ENCODE measurements at places on chromosomes 13 and 19.

DNA sequence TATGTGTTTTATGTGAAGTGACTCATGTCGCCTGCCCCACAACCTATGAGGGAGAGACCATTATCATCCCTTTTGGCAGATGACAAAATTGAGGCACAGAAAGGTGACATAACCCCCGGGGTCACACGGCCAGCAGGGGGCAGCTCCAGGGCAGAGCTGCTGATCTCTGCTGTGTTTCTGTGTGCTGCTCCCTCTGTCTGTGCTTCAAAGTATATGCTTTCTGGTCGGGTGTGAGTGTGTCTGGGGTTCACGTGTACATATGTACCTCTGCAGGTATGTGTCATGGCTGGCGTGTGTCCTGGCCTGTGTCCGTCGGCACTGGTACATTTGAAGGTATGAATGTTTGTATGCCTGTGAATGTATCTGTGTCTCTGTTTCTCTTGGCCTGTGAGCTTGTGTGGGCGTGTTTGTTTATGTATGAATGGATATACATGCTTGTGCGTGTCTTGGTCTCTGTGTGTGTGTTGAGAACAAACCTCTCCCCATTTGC, 7.1 kb downstream of the LIPE start:
- DNase-seq: peak; percentile 84

- DNase-seq: no peak
Measured at GRCh38 chr13:84994582-84994981, 804.6 kb downstream of the SLITRK6 start.

DNA sequence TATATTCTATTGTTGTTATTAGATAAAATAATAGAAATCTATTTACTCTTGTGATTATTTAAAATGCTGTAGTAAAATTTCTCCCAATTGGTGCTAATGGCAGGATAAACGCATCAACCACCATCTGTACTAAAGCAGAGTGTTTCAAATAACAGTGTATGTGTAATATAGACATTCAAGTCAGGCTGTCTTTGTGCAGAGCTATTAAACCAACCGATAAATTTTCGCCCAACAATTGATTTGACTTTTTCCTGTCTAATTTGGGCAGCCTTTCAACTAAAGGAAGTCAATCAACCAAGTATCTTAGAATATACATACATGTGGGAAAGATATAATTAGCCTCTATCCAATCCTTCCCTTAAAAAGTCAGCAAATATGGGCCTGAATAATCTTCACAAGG, 5.8 kb downstream of the AMER2 start:
- DNase-seq: no peak

- no peak for DNase-seq
Measured at GRCh38 chr13:98279473-98280175, 102.6 kb upstream of the RNF113B start.

GRCh38 chr13:91704398-91704797, 306.0 kb downstream of the GPC5 start:
- no peak for DNase-seq

DNA sequence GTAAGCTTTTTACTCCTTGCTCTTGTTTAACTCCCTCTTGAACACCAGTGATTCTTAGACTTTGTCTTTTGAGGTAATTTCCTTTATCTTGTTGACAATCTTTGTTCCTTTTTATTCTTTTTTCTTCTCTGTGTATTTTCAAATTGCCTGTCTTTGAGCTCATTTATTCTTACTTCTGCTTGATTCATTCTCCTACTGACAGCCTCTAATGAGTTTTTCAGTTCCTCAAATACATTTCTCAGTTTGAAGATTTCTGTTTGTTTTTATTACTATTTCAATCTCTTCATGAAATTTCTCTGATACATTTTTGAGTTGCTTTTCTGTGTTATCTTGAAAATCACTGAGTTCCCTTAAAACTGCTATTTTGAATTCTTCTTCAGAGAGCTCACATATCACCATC, 154.1 kb downstream of the ATP8A2 start:
- no peak for DNase-seq

DNA sequence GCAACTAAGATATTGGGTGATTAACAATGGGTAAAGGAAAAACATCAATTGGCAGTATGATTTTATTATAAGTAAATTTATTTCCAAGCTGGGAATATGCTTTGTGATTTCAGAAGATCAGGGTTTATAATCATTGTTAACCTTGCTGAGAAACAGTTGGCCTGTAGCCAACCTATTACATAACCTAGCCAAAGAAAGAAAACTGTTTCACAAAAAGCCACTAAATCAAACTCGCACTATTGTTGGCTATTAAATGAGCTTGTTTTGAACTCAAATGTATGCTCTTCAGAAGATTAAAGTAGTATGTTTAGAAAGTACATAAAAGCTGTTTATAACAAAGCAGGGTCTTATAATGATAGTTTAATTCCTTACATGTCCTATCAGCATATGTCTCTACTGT, 151.7 kb downstream of the LHFPL6 start:
- DNase-seq: no peak

DNA sequence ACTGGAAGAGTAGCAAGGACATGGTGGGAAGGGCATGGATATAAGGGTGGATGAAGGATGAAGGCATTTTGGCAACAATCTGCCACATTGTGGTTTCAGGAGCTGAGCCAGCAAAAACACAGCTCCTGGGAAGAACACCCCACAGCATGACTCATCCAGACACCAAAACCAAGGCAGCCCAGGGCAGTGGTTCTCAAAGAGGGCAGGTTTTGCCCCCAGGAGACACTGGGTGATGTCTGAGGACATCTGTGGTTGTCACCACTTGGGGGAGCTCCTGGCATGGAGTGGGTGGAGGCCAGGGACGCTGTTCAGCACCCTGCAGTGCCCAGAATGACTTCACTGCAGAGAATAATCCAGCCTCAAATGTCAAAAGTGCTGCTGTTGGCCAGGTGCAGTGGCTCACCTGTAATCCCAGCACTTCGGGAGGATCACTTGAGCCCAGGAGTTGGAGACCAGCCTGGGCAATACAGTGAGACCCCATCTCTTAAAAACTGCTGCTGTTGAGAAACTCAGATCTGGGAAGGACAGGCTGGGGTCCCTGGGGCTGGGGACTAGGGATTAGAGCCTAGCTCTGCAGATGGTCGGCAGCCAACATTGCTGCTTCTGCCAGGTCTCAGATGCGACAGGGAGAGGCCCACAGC, 16.1 kb downstream of the ZFR2 start:
- peak; percentile 13 for DNase-seq

DNA sequence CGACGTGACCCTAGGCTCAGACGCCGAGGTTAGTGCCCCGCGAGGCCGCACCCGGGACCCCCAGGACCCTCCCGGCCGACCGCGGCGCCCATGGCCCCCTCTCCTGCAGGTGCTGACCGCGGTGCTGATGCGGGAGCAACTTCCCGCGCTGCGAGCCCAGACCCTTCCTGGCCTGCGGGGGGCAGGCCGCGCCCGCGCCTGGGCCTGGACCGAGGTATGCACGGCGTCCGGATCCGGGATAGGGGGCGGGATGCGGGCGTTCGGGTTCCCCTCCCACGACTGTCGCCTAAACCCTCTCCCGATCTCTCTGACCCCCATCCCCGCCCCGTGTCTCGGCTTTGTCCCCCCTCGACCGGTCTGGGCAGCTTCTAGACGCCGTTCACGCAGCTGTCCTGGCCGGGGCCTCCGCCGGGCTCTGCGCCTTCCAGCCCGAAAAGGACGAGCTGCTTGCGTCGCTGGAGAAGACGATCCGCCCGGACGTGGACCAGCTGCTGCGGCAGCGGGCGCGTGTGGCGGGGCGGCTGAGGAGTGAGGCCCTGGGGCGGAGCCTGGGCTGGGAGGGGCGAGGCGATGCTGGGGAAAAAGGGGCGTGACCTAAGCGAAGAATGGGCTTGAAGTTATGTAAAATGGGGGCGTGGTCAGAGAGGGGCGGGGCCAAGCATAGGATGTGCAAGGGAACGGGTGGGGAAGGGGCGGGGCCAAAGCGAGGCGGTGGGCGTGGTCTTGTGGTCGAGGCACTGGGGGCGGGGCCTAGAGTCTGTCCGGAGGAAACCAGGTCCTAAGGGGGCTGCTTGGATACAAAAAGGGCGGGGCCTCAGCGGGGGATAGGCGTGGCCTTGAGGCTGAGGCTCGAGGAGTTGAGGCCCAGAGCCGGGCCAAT, 16.0 kb upstream of the COLGALT1 start:
- DNase-seq: peak; percentile 98

- peak; percentile 34 for DNase-seq
Measured at GRCh38 chr19:18131841-18132596, 20.9 kb upstream of the PIK3R2 start.

DNA sequence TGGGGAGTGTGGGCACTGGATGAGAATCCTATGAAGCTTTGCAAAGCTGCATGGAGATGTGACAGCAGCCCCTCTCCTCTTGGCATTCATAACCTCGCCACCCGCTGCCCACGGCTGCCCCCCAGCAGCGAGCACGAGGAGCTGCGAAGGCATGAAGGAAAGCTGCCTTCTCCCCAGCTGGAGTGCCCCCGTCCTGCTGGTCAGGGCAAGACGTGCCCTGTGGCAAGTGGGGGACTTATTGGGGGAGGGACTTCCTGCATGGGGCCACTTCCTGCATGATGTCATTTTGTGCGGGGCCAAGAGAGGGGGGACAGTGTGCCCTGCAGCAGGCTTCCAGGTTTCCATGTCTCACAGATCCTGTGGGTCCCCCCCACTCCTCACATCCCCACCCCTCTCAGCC, 85.9 kb downstream of the TSHZ3 start:
- no peak for DNase-seq

- no peak for DNase-seq
Measured at GRCh38 chr19:4429771-4430171, 27.3 kb downstream of the CHAF1A start.

GRCh38 chr13:49540552-49540951, 44.8 kb downstream of the PHF11 start:
- no peak for DNase-seq

DNA sequence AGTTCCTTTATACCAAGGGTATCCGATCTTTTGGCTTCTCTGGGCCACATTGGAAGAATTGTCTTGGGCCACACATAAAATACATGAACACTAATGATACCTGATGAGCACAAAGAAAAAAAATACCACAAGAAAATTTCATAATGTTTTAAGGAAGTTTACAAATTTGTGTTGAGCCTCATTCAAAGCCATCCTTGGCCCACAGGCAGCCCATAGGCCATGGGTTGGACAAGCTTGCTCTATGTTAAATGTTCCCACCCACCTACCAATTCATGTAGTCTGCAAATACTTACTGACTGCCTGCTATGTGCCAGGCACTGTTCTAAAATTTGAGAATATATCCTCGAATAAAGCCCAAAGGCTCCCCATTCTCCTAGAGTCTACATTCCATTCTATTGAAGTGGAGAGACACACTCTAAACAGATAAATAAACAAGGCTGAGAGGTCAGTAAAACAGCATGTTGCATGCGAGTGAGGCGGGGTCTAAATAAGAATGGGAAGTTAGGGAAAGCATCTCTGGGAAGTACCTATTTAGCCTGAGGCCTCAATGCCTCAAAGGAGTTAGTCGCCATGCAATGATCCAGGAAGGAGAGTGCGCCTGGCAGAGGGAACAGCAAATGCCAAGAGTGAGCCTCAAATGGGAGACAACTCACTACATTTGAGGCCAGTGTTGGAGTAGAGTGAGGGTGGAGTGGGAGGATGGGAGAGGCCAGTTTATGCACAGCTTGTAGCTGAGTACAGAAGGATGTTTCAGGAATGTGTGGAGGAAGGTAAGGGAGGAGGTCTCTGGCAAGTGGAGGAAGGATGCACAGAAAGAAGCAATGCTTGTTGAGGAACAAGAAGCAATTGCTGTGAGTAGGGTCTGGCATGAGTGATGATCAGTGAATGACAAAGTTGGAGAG, 52.5 kb upstream of the CLDN10 start:
- no peak for DNase-seq

GRCh38 chr13:96397807-96398206, 307.9 kb downstream of the HS6ST3 start:
- DNase-seq: no peak

- DNase-seq: no peak
Measured at GRCh38 chr19:3774621-3775373, 2.8 kb upstream of the RAX2 start.

DNA sequence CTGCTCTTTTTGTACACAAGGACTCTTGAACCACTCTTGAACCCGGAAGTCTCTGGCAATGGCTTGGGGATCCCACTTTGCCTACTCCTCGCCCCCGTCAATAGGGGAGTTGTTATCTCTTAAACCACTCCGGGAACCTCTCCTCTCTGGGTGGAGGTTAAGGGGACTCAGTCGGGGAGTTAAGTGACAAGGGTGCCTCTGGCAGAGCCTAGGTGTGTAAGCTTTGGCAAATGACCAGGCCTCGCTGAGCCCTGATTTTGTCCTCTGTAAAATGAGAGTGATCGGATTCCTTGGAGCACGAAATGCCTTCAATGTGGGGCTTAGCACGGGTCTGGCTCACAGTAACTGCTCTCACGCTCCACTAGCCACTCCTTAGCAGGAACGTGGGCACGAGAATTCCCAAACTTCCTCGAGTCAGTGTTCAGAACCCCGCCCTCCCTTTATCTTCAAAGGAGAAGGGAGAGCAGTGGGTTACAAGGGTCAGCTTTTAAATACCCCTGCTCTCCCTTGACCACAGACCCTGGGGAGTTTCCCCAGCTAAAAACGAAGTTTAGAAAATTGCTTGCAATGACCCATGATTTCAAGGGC, 193.3 kb downstream of the KATNAL1 start:
- no peak for DNase-seq

DNA sequence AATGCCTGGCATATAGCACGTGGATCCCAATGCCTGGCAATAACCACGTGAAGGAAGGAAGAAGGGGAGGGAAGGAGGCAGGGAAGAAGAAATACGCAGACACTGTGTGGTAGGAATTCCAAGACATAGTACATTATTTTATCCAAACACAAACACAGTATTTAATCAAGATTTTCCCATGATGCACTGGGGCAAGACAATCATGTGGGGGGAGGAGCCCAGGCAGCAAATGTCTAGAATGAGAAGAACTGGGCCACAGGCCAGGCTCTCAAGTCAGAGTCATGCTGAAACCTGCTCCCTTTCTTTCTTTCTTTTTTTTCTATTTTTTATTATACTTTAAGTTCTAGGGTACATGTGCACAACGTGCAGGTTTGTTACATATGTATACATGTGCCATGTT, 717.9 kb downstream of the UQCRFS1 start:
- no peak for DNase-seq

DNA sequence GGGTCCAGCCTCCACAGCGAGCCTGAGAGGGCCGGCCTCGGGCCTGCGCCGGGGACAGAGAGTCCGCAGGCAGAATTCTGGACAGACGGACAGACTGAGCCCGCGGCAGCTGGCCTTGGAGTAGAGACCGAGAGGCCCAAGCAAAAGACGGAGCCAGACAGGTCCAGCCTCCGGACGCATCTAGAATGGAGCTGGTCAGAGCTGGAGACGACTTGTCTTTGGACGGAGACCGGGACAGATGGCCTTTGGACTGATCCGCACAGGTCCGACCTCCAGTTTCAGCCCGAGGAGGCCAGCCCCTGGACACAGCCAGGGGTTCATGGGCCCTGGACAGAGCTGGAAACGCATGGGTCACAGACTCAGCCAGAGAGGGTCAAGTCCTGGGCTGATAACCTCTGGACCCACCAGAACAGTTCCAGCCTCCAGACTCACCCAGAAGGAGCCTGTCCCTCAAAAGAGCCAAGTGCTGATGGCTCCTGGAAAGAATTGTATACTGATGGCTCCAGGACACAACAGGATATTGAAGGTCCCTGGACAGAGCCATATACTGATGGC, 490 bp downstream of the ITPKC start:
- no peak for DNase-seq

All from stimulated activated naive CD8-positive, alpha-beta T cell treated with anti-CD3 and anti-CD28 coated beads, Interleukin-15, Interleukin-2, amounts not matched to agents 100 U/mL and 50 U/mL, for 24 hours (primary cell).